Tongue (tissue), 3 donors: ENCODE measurements at places on chromosomes 12 and 14. TPM values are rescaled to one million over a fixed set of nuclear protein-coding genes. Genes with fewer than 3 reads are reported as not detected.

SLC15A5 gene
- not detected for total RNA-seq

KRT2 gene
- total RNA-seq: not detected

SLC17A8 gene
- 3.2 TPM for total RNA-seq

BIN2 gene
- total RNA-seq: 3.8 TPM

CYP46A1 gene
- total RNA-seq: 3.1 TPM

SOAT2 gene
- not detected for total RNA-seq

ULK1 gene
- 15.6 TPM for total RNA-seq

CLEC4A gene
- 1.9 TPM for total RNA-seq

- no peak for DNase-seq
Observed at GRCh38 chr12:30757316-30757715, 2.6 kb upstream of the CAPRIN2 start.

DNA sequence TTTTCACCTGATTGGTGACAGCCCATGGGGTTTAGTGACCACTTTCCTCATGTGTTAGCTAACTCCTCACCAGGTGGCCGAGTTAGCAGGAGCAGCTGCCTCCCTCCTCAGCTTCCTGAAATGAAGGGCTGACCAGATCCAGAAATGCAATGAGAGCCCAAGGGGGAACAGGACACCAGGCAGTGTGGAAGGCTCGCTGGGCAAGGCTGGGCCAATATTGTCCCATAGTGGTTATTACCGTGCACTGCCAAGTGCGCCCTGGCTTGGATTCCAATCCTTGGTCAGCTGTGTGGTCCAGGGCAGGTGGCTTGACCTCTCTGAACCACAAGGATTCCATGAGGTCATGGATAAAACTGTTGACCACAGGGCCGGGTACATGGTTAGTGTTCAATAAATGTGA, 3.6 kb upstream of the HSPB8 start:
- DNase-seq: peak; percentile 49

GRCh38 chr12:45974171-45974719, 16.1 kb downstream of the SCAF11 start:
- no peak for DNase-seq

DNA sequence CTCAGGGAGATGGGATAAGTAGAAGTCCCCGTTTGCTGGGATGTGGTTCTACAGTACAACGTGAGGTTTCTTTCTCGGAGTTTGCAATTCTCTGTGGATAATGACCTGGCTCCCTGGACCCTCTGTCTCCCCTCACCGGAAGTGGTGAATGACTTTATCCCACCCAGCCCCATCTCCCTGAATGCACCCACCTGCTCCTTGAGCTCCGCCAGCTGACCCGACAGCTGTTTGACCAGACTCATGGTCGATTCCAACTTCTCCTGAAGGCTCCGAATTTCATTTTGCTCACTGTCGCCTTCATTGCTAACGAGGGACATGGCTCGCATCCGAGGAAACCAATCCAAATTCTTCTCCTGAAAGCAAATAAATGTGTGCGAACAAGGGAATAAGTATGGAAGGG, 144.6 kb downstream of the SSPN start:
- no peak for DNase-seq

DNA sequence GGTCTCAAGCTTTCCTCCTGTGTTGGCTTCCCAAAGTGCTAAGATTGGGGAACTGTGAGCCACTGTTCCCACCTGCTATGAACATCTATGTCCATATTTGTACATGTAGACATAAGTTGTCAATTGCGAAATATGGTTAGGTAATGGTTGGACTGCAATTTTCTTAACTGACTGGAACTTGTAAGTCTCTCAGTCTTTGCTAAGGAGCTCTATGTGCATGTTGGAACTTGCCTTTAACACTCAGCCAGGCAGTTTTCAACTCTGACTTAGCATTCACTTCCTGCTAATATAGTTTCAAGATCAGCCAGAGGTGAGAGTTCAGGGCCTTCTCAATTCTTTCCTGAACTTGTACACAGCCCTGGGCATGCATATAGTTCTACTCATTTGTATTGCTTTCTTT, 44.5 kb upstream of the EEA1 start:
- no peak for DNase-seq

GRCh38 chr12:119544765-119545625, 48.6 kb upstream of the TMEM233 start:
- peak; percentile 87 for DNase-seq

GRCh38 chr14:68853749-68854148, 60.9 kb upstream of the ZFP36L1 start:
- no peak for DNase-seq

DNA sequence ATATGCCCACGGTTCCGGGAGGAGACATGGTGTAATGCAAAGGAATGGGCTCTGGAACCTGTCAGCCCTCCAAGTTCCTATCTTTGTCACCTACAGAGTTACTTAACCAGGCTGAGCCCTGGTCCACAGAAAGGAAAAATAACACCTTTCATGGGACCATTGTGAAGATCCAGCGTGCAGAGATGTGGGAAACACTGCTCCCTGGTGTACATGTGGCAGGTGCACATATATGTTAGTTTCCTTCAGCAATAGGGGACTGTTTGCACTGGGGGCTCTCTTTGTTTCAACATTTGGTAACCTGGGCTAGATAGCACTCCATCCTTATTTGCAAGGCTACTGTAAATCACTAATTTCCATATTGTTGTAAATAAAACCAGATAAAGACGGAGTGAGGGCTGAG, 72.3 kb downstream of the ANO2 start:
- peak; percentile 26 for DNase-seq

GRCh38 chr14:36857136-36857535, 195.5 kb downstream of the PAX9 start:
- no peak for DNase-seq

DNA sequence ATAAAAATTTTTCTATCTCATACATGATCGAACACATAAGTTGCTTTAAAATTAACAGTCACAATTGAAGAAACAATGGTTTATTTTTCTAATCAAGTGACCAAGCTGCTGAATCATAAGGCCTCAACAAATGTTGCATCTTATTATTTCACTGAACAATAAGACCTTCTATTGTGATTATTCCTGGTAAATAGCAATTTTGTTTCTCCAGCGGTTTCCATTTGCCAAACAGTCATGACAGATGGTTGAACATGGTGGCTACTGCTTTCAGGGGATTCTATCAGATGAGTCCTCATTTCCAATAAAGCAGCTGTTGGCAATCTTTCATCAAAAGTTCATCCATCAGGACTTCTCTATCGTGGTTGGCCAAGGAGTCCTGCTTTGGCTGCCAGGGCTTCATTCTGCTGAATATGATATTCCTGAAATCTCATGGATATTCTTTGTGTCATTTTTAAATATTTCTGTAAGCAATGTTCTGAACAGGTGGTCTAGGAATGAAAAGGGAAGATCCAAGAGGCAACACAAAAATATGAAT, 13.0 kb downstream of the TOMM20L start:
- peak; percentile 44 for DNase-seq

- DNase-seq: no peak
Observed at GRCh38 chr12:91973813-91974212, 171.8 kb downstream of the BTG1 start.

DNA sequence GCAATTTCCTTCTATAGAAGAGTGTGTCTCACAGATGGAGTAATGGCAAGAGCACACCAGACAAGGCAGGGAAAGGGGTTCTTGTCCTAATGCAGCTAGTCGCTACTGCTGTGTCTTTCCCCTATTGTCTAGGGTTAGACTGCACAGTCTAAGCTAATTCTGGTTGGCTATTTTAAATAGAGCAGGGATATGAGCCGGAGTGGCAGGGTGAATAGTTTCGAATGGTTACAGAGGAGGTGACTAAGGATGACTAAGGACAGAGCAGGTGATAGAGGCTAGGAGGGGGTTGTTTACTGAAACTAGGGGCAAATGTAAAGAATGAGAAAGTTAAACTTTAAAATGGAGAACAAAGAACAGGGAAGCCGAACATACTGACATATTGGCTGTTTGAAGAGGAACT, 25.6 kb upstream of the CPNE8 start:
- no peak for DNase-seq

GRCh38 chr12:31868965-31869364, 90.2 kb upstream of the RESF1 start:
- peak; percentile 65 for DNase-seq

GRCh38 chr14:79404874-79405511, 806.3 kb downstream of the DIO2 start:
- DNase-seq: peak; percentile 70

DNA sequence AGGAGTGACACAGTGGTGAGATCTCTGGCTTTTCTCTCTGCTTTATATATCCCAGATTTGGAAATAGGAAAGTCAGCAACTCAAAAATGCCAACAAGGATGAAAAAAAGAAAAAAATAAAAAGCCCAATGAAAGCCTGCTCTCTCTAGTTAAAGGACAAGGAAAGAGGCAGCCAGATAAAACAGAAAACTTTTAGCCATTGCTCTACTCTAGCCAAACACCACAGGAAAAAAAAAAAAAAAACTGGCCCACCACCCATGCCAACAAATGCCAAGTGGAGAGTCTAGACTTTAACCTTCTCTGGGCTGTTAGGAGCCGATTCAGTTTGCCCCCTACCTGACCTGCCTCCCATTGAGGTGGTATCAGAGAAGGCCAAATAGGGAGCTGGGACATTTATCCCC, 222.3 kb upstream of the TMTC1 start:
- DNase-seq: no peak

- DNase-seq: peak; percentile 80
Observed at GRCh38 chr14:104724981-104725771, 1.1 kb downstream of the ADSS1 start.

DNA sequence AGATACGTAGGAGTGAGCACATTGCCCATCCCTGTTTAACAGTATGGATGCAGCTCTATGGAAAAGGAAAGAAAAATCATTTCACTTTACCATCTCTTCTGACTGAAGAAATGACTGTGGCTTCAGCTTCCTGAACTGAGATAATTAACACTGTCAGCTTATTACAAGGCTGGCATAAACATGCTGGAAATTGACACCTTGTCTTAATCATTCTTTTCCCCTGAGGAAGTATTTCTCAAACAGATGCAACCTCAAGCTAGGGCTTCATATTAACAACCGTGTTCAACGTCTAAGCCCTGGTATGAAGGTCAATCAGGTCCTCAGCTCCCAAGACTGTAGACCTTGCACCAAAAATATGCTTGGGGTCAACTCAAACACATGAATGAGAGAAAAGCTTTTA, 25.0 kb downstream of the RERG start:
- DNase-seq: no peak
